ENCODE measurements at places on chromosomes 12 and 14. TPM values are rescaled to one million over a fixed set of nuclear protein-coding genes. Genes with fewer than 3 reads are reported as not detected.

DNA sequence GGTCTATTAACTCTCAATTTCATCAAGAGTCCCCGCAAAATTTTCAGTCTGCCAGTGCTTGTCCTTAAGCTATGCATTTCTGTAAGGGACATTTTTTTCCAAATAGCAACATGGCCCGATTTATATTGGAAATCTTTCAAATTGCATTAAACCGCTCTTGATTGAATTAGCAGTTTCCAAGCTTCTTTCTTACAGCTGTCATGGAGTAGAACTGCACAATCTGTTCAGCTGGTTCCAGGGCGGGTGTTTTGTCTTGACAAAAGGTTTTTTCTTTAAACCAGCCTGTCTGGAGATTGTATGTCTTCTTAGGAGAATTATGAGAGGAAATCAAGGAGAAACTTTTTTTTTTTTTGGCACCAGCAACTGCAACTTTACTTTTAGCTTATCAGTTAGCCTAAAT is 185.8 kb downstream of the ALG10B start:
- DNase-seq, result no peak

DNA sequence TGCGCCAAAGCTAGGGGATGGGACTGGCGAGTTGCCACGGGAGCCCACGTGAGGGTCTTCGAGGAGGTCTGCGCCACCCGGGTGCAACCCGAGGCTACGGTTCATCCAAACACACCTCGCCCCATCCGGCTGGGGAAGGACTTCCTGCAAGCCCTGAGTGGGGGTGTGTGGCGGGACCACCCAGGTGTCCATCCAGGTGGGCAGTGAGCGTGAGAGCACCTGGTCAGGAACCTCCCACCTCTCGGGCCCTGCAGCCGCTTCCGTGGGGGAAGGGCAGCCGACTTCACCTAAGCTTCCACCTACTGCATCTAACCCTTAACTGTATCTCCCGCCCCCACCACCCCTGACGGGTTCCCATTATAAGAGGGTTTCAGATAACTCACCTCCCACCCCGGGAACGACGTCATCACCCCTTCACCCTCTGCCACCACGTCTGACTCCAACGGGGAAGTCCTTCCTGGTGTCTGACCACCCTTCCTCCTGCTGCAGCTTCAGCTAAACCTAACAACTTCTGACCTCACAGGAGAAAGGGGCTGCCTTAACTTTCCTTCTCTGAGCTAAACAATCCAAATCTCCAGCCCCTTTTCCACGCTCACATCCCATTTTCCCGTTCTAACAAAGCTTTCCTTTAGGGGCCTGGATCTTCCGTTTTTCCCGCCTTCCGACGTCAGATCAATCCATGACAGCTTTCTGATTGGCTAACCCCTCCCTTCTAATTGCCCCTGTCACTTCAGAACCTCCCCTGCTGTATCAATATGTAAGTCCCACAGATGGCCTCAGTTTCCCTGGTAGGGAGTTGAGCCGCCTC is 27.4 kb upstream of the SMUG1 start:
- DNase-seq, result peak; percentile 26

Gene TEX52
- 0.17 TPM for total RNA-seq

GRCh38 chr14:55430024-55430690 is 10.3 kb downstream of the TBPL2 start:
- peak; percentile 32 for DNase-seq

- no peak for DNase-seq
These were observed 1.2 kb upstream of the LAG3 start for GRCh38 chr12:6771091-6771495.

Measured in activated T-helper 1 cell treated with anti-CD3 and anti-CD28 coated beads, Interleukin-12 subunit alpha, Interleukin-12 subunit beta, Interleukin-2, Interleukin-4 antibody, amounts not matched to agents 30 ng/mL and 10 ng/mL and 1 ng/mL, durations not matched to agents 14 hours and 24 hours and 36 hours (primary cell).